ENCODE measurements at places on chromosomes 1 and 21.

GRCh38 chr21:45263534-45263933 is 24.2 kb downstream of the POFUT2 start:
- no peak for DNase-seq

DNA sequence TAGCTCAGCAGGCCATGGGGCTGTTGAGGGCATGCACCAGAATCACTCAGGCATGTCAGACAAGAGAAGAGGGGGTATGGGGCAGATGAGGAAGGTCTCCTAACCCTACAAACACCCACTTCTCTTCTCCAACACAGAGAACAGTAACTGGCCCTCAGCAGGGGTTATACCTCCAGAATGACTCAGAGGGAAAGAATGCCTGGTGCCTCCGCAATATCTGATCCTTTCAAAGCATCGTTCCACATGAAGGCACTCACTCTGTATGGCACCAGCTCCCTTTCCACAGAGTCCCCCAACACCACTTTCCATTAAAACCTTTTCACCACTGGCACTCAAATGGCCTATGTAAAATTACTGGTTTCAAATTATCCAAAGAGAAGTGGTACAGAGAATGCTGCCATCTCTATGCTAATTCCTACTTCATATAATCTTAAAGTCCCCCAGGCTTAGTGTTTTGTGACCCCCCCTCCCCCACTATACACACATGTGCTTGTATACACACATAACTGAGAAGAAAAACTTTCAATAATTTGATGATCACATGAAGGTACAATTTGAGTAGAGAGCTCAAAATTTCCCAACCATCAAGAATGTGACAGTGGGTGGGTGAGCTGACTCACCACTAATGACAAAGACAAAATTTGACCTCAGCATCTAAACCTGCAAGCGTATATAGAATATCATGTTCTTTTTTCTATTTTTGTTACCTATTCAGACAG is 91.5 kb downstream of the SIPA1L2 start:
- DNase-seq: no peak

DNA sequence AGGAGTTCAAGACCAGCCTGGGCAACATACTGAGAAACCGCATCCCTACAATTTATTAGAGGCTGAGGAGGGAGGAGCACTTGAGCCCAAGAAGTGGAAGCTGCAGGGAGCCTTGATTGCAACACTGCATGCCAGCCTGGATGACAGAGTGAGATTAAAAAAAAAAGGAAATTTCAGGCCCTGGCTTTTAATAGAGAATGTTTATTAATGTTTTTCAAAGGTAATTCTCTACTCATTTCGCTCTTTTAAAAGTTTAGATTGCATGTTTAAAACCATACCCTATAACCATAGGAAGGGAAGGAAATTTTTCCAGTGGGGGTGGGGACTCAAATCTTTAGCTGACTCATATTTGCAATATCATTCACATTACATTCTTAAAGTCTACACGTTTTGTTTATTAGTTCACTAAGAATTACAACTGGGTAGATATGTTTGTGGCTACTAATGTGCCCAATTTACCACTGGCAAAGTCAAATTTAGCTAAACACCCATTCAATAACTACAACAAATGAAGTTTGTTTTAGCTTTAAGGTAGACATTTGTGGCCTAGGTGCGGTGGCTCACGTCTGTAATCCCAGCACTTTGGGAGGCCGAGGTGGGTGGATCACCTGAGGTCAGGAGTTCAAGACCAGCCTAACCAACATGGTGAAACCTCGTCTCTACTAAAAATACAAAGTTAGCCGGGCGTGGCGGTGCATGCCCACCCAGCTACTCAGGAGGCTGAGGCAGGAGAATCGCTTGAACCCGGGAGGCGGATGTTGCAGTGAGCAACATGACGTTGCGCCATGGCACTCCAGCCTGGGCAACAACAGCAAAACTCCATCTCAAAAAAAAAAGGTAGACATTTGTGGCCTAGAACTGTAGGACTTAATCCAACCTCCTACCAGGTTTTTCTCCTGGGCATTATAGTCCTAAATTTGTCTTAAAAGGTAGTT is 5.0 kb downstream of the KDM5B start:
- DNase-seq: peak; percentile 61

DNA sequence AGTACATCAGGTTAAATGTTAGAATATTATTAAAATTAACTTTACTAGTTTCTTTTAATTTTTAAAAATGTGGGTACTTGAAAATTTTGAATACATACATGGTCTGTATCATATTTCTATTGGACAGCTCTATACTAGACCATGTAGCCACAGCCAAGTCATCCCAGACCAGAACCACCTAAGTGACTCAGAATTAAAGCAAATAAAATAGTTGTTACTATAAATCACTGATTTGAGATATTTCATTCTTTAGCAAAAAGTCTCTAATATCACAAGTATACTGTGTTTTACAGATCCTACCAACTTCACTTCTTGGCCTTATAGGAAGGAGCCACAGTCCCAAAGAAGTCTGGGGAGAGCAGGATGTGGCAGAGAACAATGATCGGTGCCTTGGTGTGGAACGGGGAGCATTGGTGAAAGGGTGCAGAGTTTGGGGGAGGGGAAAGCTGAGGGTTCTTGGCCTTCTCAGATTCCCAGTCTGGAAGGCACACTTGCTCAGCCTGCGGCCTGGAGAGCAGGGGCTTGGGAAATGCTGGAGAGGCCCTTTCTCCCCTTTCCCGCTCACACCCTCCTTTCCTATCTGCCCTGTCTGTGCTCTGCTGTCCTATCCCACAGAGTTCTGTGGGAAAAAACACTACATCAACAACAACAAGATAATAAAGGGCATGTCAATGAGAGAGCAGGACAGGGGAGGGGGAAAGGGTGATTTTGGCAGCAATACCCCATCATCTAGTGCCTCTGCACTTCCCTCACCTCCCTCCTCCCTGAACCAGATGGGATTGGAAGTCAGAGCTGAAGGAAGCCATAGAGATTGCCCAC is 122.1 kb downstream of the NGF start:
- no peak for DNase-seq

- no peak for DNase-seq
These were observed 49.4 kb downstream of the MAN1A2 start for GRCh38 chr1:117416546-117417125.
